NCI-H1048 (cell line): ENCODE measurements at places on chromosomes 12 and 14.

DNA sequence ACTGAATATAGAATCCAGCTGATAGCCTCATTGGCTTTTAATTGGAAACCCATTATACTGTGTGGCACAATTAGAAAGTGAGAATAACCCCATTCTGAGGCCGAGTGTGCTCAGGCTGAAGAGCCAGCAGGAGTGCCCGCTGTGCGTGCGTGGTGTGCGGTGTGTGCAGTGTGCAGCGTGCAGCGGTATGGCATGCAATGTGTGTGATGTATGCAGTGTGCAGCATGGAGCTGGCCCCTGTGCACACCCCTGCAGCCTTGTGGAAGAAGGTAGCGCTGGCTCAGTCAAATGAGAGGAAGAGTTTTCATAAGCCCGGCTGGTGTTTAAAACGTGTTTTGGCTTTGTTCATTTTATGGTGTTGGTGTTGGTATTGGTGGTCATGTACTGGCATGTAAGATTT lies 22.9 kb downstream of the CKB start:
- no peak for DNase-seq

GRCh38 chr12:14326699-14327098 lies 38.8 kb upstream of the ATF7IP start:
- DNase-seq: no peak

DNA sequence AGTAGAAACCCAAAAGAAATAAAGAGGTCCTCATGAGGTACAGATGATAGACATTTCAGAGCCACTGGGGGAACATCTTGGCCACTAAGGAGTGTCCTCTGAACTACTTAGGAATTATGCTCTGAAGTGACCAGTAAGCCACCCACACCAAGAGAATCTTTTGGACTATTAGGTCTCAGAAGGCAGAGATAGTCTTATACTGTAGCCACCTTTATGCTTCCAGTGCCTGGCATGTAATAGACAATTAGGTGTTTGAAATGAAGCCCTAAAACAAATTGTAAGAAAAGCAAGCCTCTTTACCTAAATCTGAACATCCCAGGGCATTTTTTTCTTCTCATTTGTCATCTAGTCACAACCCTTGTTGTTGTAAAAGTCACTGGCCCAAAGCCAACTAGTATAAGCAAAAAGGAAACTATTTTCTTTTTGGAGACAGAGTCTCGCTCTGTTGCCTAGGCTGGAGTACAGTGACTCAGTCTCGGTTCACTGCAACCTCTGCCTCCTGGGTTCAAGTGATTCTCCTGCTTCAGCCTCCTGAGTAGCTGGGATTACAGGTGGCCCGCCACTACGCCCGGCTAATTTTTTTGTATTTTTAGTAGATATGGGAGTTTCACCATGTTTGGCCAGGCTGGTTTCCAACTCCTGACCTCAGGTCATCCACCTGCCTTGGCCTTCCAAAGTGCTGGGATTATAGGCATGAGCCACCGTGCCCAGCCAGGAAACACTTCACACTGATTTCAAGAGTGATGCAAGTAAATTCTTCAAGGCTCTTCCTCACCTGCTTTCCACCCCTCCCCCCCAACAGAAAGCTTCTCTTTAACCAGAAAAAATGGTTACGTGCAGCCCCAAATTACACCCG lies 11.1 kb downstream of the PLEKHA5 start:
- no peak for DNase-seq

DNA sequence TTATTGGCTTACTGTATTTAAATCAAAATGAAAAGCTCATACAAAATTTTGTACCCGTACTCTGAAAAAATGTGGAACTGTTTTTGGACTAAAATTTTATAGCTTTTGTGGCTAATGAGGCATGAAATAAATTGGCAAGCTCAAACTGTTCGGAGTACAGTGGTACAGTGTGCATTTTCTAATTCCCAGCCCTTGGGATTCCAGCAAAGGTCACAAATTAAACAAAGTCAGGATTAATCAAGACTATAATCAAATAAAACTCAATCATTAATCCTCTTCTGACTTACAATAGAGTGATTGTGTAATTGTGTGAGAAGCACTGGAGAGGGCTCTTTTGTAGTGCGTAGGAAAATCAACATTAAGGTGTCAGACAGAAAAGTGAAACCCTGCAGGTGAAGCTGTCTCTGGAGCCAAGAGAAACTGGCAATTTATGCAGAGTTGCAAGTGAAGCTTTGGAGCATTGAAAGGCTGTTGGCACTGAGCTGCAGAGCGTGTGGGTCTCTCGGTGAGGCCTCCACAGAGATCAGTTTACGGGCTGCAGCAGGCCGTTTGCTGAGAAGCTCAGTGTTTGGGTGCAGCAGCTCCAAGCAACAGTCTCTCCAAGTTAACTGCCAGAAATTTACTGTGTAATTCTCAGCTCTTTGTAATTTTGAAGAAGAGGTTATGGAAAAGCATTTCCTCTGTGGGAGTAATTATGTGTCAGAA lies 275.9 kb downstream of the FBXL14 start:
- peak; percentile 90 for DNase-seq

DNA sequence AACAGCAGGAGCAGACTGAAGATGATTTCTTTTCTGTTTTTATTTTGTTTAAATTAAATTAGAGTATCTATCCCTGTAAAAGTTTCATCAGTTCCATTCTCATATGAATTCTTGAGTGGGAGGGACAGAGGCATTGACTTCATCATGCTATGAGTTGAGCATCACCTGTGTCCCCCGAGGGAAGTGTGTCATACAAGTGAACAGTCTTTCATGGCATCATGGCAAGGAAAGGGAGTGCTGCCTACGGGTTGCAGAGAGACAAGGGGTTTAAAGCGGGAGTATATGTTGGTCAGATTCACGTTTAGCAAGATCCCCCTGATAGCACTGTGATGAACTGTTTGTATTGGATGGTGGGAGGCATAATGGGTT lies 52.7 kb upstream of the HIF1A start:
- DNase-seq: no peak

GRCh38 chr12:70695361-70696023 lies 58.3 kb upstream of the PTPRB start:
- DNase-seq: no peak

DNA sequence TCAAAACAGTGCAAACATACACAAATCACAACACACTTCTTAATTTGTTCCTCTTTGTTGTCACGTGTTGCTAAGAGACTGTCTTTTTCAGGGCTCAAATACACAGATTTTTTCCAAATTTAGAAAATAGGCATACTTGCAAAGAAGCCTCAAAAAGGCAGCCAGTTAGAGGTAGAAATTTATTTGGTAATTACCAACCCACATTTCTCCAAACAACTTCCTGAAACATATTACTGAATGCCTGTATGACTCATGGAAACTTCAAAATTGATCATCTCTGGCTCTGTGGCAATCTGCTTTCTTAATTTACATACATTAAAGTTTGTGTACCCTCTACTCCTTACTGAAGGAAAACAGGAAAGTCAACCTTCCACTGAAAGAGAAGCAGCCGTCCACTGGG lies 36.4 kb downstream of the PPM1H start:
- DNase-seq: no peak

GRCh38 chr12:20572451-20572850 lies 122.7 kb upstream of the SLCO1C1 start:
- DNase-seq: no peak

DNA sequence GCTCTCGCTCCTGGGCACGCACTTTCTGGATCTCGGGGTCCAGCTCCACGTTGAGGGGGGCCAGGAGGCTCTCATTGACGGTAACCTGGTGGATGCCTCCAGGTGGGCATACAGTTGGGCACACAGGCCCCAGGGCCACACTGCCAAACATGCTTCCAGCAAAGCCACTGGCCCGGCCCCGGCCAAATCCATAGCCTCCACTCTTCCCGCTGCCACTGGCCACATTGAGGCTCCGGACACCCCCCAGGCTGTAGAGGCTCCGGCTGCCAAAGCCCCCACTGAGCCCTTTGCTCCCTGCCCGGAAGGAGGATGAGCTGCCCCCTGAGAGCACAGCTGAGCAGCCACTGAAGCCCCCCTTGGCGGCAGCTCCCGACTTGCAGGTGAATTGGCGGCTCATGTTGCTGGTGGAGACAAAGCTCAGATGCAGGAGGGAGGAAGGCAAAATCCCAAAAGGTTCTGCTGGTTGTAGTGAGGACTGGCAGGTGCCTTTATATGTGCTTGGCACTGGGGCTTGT lies at the start of gene KRT71:
TSS of gene KRT71 (minus strand) at position 465 of the 515 bp plus-strand sequence. CDS start at position 397, 68 bp downstream.
- no peak for DNase-seq

- DNase-seq: no peak
Measured at GRCh38 chr12:49503674-49504180, 35.1 kb upstream of the KCNH3 start.

GRCh38 chr12:2288875-2289274 lies 236.1 kb downstream of the CACNA1C start:
- DNase-seq: no peak

DNA sequence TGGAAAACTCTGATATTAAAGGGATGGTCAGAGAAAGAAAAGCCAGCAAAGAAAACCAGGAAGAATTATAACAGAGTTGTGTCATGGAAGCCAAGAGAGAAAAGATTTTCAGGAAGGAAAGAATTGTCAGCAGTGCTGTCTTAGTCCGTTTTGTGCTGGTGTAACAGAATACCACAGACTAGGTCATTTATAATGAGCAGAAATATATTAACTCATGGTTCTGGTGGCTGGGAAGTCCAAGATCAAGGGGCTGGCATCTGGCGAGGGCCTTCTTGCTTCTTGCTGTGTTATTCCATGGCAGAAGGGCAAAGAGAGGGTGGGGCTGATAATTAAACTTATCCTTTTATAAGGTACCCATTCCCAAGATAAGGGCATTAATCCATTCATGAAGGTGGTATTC lies 6.4 kb upstream of the INHBE start:
- DNase-seq: no peak

DNA sequence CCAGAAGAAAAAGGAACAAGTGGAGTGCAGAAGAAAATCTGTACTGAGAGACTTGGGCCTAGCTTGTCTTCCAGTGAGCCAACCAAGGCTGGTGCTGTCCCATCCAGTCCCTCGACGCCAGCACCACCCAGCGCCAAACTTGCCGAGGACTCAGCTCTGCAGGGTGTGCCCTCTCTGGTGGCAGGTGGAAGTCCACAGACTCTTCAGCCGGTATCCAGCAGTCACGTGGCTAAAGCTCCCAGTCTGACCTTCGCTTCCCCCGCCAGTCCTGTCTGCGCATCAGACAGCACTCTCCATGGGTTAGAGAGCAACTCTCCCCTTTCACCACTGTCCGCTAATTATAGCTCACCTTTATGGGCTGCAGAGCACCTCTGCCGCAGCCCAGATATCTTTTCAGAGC lies 15.6 kb downstream of the CIPC start:
- no peak for DNase-seq

GRCh38 chr12:102939670-102940222 lies 17.7 kb upstream of the ASCL1 start:
- no peak for DNase-seq

DNA sequence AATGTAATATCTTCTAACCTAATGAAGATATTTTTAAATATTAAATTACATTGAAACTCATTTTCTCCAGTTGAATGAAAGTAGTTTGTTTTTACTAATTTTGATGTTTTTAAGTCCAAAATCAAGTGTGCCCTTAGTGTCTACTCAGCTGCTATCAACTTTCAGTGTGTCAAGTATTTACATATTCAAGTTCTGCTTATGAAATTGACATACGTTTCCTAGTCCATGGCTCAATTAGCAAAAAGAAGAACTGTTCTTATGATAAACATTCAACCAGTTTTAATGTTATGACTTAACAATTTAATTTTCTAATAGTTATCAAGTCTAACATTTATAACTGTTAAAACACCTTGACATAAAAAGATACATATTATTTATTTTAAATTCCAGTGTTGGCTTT lies 137.1 kb downstream of the DUSP6 start:
- no peak for DNase-seq

DNA sequence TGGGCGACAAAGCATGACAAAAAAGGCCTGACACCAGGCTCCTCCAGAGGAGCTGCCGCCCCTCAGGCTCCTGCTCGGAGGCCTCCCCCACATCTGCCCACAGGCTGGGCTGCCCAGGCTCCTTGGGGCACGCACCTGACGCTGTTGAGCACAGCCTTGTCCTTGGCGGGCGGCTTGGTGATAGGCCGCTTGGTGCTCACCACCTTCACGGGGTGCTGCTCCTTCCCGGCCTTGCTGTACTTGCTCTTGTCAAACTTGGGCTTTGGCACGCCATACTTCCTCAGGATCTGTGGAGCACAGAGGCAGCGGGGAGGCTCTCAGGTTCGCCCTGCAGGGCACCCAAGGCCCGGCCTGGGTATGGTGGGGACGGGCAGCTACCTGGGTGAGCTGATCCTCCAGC lies 53.4 kb downstream of the TRAFD1 start:
- DNase-seq: no peak

- no peak for DNase-seq
Measured at GRCh38 chr12:122999986-123000420, 19.5 kb downstream of the ARL6IP4 start.
